ENCODE measurements at places on chromosomes 12 and 14. TPM values are rescaled to one million over a fixed set of nuclear protein-coding genes. Genes with fewer than 3 reads are reported as not detected.

The SVOP gene
- total RNA-seq: not detected

The KCNA5 gene
- total RNA-seq: 2.9 TPM

The CLEC9A gene
- 0.57 TPM for total RNA-seq

The LTBP2 gene
- 10.4 TPM for total RNA-seq

The PRB4 gene
- not detected for total RNA-seq

The ETFBKMT gene
- total RNA-seq: 8.2 TPM

The CCDC197 gene
- total RNA-seq: not detected

The DTX1 gene
- total RNA-seq: 4.9 TPM

The ZC2HC1C gene
- 6.7 TPM for total RNA-seq

The OTOGL gene
- total RNA-seq: 0.47 TPM

The SLC25A21 gene
- 1.4 TPM for total RNA-seq

The PTCSC3 gene
- total RNA-seq: not detected

The SLC25A47 gene
- total RNA-seq: not detected

The DNAI7 gene
- total RNA-seq: 5.3 TPM

The MEG3 gene
- total RNA-seq: 24.0 TPM

The ATN1 gene
- 119 TPM for total RNA-seq

The FAR2 gene
- total RNA-seq: 11.5 TPM

The ARL6IP4 gene
- 168 TPM for total RNA-seq

The ATP6V1D gene
- total RNA-seq: 91.5 TPM

The IKZF4 gene
- total RNA-seq: 9.4 TPM

The SYT1 gene
- total RNA-seq: 1.2 TPM

The ACVRL1 gene
- 88.4 TPM for total RNA-seq

The SINHCAF gene
- 96.2 TPM for total RNA-seq

The SIX6 gene
- not detected for total RNA-seq

The SOAT2 gene
- 0.19 TPM for total RNA-seq

The OR6C70 gene
- total RNA-seq: not detected

The SNW1 gene
- 63.9 TPM for total RNA-seq

The AQP2 gene
- total RNA-seq: 122 TPM

The SMIM41 gene
- total RNA-seq: 0.31 TPM

The PIP4K2C gene
- 52.4 TPM for total RNA-seq

The TCL1B gene
- total RNA-seq: not detected

The CCDC196 gene
- total RNA-seq: not detected

The RNASE7 gene
- total RNA-seq: not detected

The GSKIP gene
- total RNA-seq: 30.5 TPM

The POLE2 gene
- total RNA-seq: 2.6 TPM

The TAS2R42 gene
- not detected for total RNA-seq

The MAP3K12 gene
- total RNA-seq: 21.8 TPM

The CLEC4D gene
- total RNA-seq: 0.41 TPM

The CYP46A1 gene
- 0.82 TPM for total RNA-seq

The KRT82 gene
- total RNA-seq: not detected

The LRP1 gene
- 121 TPM for total RNA-seq

The MYH6 gene
- total RNA-seq: 0.03 TPM

The MAP3K9 gene
- 8.3 TPM for total RNA-seq

The RD3L gene
- total RNA-seq: not detected

The PLCZ1 gene
- total RNA-seq: not detected

The CELA1 gene
- total RNA-seq: not detected

The MTA1 gene
- total RNA-seq: 112 TPM

The TOMM20L gene
- not detected for total RNA-seq
